Uterus (tissue), 4 donors: ENCODE measurements at places on chromosomes 3 and 15. TPM values are rescaled to one million over a fixed set of nuclear protein-coding genes. Genes with fewer than 3 reads are reported as not detected.

WWTR1 gene
- 118 TPM for total RNA-seq

RETNLB gene
- total RNA-seq = not detected

ATP13A5 gene
- total RNA-seq = not detected

UPK1B gene
- total RNA-seq = not detected

SLC22A14 gene
- not detected for total RNA-seq

GPR160 gene
- total RNA-seq = 2.6 TPM

LRRN1 gene
- total RNA-seq = 19.1 TPM
